Transverse colon (tissue), 4 donors: ENCODE measurements at places on chromosomes 4 and X.

DNA sequence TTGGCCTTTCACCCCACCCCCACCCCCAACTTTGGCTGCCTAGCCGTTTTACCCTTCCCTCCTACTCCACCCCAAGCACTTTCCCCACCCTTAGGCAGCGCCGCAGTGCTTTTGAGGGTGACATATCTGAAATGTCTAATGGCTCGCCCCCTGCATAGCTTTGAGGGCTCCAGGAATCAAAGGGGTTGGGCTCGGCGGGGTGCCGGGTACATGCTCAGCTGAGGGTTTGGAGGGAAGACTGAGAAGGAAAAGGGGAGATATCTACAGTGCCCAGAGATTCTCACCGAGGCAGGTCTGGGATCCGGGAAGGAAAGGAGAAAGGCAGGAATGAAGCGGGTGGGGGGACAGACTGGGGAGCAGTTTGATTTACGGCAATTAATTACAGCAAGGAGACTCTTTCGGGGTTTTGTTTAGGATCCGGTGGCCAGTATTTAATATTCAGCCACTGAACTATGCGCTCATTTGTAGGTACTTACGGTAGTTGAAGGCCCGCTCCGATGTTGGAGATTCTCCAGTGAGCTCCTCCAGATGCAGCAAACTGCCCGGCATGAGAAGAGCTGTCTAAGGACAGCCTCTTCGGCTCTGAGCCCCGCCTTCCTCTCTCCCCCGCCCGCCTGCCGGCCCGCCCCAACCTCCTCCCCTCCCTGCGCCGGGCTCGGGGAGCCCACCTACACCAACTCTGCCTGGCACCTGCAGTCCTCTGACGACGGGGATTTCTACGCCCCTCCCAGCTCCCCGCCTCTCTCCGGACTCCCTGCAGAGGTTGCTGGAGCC, at the start of gene IGSF1:
Gene IGSF1 (minus strand): TSS at position 569 of the 774 bp plus-strand sequence. CDS start 2,632 bp downstream, outside the sequence.
- peak; percentile 20 for DNase-seq

- no peak for DNase-seq
Measured at GRCh38 chr4:876780-877179, 50.9 kb upstream of the CPLX1 start.

- DNase-seq = peak; percentile 49
Measured at GRCh38 chr4:56656346-56656643, 24.8 kb downstream of the HOPX start.

DNA sequence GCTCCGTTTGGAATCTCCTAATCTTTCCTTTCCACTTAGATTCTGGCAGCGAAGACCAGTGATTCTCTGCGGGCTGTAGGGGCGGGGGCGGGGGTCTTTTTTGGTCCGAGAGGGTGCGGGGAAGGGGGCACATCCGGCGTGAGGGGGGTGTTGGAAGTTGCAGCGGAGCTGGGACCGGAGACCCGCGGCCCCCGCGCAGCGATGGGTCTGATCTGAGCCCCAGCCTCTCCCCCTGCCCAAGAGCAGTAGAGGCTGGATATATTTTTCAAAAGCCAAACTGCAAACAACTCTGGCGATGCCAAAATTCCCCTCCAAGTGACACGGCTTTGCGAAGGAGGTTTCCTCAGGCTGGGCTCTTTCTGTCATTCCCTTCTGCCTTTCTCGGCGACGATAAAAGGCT, 355 bp downstream of the GRID2 start:
- DNase-seq = no peak

DNA sequence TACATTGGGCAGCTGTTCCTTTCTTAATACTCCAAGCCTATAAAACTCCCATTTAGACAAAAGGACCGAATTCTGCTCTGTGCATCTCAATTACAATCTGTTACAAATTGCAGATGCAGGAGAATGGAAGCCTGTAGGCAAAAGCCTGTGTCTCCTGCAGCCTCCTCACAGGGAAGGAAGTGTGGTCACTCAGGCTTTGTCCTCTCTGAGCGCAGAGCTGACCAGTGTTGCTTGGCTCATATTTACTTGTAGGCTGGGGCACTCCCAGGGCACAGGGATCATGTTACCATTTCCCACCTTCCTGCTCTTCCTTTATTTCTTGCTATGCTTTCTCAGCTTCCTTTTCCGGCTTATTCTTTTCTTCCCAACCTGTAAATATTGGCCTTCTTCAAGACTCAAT, 15.7 kb downstream of the SUPT20HL2 start:
- DNase-seq = no peak

DNA sequence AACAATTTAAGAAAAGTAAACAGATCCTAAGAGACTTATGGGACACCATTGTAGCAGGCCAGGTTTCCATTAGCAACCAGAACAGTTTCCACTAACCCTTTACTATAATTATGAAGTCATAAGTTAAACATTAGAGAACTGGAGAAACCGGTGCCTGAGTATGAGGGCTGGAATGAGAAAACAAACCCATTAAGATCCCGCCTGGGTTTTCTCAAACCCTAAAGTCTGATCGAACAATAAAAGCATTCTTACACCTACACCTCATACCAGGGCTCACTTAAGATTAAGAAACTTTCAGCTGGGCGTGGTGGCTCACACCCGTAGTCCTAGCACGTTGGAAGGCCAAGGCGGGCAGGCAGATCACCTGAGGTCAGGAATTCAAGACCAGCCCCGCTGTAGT, 13.7 kb upstream of the DHX15 start:
- peak; percentile 83 for DNase-seq

DNA sequence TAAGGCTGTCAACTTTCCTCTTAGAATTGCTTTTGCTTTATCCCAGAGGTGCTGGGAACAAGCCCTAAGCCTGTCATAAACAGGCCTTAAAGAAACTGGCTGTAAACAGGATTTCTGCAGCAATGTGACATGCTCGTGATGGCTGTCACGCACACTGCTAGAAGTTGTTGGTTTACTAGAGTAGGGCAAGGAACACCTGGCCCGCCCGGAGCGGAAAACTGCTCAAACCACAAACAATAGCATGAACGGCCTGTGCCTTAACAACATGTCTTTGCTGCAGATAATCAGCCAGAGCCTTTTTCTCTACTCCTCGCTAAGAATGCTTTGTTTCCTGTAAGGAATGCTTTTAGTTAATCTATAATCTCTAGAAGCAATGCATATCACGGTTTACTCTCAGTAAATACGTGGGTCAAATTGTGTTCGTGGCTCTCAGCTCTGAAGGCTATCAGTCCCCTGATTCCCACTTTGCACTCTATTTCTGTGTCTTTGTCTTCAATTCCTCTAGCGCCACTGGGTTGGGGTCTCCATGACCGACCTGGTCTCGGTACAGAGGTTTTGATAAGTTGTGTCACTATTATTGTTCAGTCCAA, 318.3 kb downstream of the GLUD2 start:
- peak; percentile 31 for DNase-seq

DNA sequence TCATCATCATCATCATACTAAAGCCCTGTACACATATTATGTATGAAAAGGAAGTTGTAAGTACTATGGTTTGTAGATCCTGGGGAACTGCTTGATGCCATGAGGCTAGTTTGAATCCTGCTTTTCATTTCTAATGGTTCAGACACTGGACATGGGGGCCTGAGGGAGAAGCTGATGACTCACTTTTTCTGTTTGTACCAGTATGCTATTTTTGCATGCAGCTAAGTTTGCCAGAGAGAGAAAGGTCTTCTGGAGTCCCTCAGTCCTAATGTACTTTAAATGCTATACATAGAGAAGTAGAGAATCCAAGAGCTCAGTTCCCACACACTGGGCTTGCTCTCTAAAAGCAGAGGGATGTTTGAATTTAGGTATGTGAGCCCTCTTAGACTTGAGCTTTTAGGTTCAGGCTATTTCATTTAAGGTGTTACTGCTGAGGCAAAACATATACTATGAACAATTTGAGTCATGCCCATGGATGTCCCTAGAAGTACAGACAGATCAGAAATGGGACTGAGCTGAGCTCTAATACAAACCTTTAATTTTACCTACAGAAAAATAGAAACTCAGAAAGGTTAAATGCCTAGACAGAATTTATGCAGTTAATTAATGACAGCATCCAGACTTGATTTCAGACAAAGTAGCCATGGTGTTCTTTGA, 17.6 kb upstream of the HS3ST1 start:
- DNase-seq = no peak

GRCh38 chrX:15930585-15930984, 76.0 kb upstream of the AP1S2 start:
- no peak for DNase-seq

DNA sequence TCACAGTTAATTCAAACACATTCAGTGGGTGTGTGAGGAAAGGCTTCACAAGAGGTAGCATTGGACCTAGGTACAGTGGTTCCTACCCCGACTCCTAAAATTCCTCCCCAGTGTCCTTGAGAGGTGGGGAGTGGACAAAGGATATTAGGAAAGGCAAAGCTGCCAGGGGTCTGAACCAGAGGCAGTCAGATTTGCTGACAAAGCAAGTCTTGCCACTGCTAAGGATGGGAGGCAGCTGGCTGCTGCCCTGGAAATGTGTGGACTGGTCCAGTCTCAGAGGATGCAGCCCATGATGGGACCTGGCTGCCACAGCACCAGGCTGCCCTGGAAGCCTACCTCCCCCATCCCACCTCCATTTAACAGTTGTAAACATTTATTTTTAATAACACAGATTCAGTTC, 4.1 kb upstream of the PHF8 start:
- no peak for DNase-seq

GRCh38 chr4:166195101-166195500, 322.1 kb downstream of the TLL1 start:
- DNase-seq = no peak

- no peak for DNase-seq
Measured at GRCh38 chr4:156137679-156138473, 184.2 kb upstream of the CTSO start.

- DNase-seq = no peak
Measured at GRCh38 chr4:177861551-177862094, 419.4 kb upstream of the AGA start.

DNA sequence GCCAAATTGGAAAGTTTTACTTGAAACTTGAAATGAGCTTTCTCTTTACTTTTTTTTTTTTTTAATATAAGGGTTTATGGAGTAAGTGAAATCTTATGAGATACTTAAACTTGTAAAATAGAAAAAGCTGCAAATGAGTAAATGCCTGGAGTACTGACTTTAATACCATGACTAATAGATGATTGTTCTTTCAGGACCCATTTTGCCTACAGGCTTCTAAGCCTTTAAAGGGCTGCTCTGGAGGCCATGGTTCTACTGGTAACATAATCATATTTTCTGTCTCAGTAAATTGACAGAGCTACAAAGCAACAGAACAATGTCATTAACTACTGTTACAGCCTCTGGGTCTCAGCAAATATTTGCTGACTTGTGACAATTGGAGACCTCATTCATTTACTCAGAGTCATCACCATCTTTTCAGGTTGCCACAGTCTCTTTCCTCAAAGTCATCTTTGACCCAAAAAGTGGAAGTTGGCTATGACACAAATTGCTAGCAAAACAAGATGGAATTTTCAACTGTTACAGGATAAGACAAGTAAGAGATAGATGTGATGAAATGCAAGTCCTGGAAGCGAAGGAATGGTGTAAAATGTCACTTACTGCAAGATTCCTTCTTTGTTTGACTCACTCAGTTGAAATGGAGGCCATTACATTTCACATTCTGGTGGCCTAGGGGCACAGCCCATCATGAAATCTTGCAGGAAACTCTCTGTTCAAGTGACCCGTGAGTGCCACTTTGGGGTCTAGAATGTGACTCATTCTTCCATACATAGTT, 132.7 kb downstream of the BTC start:
- DNase-seq = no peak

DNA sequence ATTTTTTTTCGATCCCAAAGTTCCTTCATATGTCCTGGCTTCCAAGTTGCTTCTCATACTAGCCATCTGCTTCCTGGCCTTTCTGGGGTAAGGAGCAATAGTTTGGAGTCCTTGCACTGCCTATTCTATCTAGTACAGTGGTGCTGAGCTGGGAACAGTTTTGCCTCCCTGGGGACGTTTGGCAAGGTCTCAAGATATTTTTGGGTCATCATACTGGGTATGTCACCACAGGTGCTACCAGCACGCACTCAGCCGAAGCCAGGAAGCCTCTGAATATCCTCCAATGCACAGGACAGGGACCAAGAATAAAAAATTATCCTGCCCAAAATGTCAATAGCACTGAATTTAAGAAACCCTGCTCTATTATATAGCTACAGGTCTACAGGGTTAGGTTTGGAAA, 35.4 kb upstream of the TMSB15B start:
- no peak for DNase-seq

- DNase-seq = no peak
Measured at GRCh38 chr4:189278597-189279165, 662.0 kb upstream of the FRG1 start.

DNA sequence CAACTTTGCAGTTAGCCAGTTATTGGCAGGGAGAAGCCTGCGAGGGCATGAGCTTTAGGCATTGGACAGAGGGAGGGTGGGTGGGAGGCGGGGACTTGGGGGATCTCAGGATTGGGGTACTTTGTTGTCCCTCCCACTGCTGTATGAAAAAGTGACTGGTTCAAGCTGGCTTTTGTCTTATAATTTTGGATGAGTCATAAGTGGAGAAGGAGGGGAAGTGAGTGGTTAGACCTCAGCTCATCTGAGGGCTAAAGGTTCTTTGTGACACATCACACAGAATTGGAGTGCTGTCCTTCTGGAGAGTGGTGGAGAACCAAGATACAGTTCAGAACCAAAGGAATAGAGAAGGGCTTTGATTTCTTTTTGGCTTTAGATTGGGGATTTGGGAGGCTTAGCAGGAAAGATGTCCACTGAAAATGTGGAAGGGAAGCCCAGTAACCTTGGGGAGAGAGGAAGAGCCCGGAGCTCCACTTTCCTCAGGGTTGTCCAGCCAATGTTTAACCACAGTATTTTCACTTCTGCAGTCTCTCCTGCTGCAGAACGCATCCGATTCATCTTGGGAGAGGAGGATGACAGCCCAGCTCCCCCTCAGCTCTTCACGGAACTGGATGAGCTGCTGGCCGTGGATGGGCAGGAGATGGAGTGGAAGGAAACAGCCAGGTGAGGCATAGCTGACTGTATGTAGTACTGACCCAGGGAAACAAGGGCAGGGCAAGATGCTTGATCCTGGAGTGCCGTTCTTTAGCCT, at the start of gene SLC4A4:
Gene SLC4A4 (plus strand): TSS at position 175 of the 748 bp plus-strand sequence.
- no peak for DNase-seq

GRCh38 chr4:23828020-23828715, 61.7 kb downstream of the PPARGC1A start:
- DNase-seq = no peak

DNA sequence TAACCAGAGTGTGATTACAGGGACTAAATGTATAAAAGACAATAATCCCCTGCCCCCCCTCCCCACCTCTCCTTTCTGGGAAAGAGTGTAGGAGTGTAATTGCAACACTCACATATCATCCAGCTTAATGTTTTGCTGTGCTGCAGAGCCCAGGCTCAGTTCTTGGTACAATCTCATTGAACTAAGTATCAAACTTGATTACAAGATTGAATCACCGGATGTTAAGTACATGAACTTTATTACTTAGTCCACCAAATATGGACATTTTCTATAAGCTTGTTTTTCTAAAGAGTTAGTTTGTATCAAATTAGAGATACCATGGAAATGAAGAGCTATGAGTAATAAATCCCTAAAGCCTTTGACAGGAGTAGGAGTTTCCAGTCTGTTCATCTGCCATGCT, 559.1 kb downstream of the ZNF674 start:
- DNase-seq = no peak
